ENCODE measurements at places on chromosomes 12 and 14. TPM values are rescaled to one million over a fixed set of nuclear protein-coding genes. Genes with fewer than 3 reads are reported as not detected.

Gene KRT83
- not detected for total RNA-seq

Gene MMP17
- 0.64 TPM for total RNA-seq

Gene BEGAIN
- 1.2 TPM for total RNA-seq

Gene GPX2
- total RNA-seq = not detected

Gene RESF1
- 182 TPM for total RNA-seq

Gene HPD
- total RNA-seq = not detected

Gene CCDC177
- total RNA-seq = not detected

Gene PGF
- 0.29 TPM for total RNA-seq

Gene SOX5
- 1.5 TPM for total RNA-seq

Gene FBXO33
- total RNA-seq = 15.1 TPM

Gene LRRC10
- not detected for total RNA-seq

Gene KLHL33
- not detected for total RNA-seq

Gene CEBPE
- total RNA-seq = 0.34 TPM

Gene CCDC38
- 0.12 TPM for total RNA-seq

Gene ADAM21
- total RNA-seq = not detected

Gene INF2
- total RNA-seq = 132 TPM

Gene RAPGEF3
- total RNA-seq = 0.56 TPM

Gene TSPAN19
- not detected for total RNA-seq

Gene GUCY2C
- total RNA-seq = not detected

Gene ACOT4
- total RNA-seq = 0.61 TPM

Gene TAS2R42
- total RNA-seq = not detected

Gene SMOC1
- not detected for total RNA-seq

Gene CLEC4C
- total RNA-seq = not detected

Gene FSCB
- total RNA-seq = not detected

Gene KCNA5
- not detected for total RNA-seq

Gene IFT43
- total RNA-seq = 7.0 TPM

Gene MBIP
- 22.6 TPM for total RNA-seq

Gene GOLGA5
- 23.9 TPM for total RNA-seq

Gene CPNE6
- total RNA-seq = not detected

Gene PHLDA1
- total RNA-seq = 50.3 TPM

Data from T-helper 1 cell treated with Interleukin-12 subunit alpha and Interleukin-12 subunit beta and Interleukin-4 antibody, amounts not matched to agents 30 ng/mL and 1 ng/mL, for 36 hours (primary cell).